ENCODE measurements at places on chromosomes 12 and 14.

GRCh38 chr14:21106498-21107282 is 5.8 kb downstream of the TMEM253 start:
- DNase-seq, result no peak

DNA sequence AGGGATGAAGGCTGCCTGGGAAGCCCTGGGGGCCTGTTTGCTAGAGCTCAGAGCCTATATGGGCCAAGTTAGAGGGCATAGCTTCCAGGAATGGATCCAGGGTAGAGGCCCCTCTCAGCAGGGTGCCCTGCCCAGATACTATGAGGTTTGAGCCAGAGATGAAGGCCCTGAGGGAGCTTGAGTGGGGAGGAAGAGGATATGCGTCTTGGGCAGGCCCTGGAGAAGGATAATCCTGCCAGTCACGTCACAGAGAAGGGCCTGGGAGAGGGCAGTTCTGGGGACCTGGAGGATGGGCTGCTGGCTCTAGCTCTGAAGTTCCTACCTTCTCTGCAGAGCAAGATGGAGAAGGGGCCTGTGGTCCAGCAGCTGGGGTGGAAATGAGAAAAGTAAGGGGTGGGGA is 5.9 kb upstream of the CACNB3 start:
- DNase-seq, result no peak

DNA sequence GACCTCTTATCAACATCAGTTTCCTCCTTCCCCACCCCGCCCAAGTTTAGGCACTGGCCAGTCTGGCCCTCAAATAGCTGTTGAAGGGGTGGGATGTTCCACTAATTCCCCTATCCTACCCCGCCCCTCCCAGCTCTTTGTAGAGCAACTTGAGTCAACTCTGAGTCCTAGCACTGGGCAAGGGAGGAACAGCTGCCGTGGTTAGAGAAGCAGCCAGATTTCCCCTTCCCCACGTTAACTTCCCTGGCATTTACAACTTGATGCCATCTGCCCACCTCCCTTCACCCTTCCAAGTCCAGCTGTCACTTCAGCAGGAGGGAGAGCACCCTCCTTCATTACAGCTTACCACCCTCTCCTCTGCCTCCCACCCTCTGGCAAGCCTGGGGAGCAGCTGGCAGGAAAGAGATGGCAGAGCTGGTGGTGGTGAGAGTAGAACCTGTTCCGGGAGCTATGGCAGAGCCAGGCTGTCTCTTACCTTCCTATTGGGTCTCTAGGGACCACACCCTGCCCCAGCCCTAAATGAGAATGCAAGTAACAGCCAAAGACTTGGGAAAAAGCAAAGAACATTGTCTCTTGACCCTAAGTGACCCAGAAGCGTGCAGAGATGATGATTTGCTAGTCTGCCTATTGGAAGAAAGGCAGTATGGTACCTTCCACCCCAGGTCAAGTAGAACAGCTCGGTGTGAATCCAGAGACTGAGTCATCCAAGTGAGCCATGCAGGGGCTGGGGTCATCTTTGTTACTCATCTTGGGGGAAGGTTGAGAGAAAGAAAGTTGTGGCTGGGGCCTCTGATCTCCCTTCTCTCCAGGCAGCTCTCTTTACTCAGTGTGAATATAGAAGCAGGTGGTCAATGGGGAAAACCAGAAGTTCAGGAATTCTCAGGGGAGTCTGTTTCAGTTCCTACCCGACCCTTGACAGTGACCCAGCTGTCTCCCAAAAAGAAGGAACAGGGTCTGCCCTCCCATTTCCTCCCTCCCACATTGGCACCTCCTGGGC is 1.5 kb downstream of the BLOC1S1 start:
- DNase-seq, result no peak

GRCh38 chr12:51819736-51820525 is 28.6 kb downstream of the FIGNL2 start:
- DNase-seq, result no peak

DNA sequence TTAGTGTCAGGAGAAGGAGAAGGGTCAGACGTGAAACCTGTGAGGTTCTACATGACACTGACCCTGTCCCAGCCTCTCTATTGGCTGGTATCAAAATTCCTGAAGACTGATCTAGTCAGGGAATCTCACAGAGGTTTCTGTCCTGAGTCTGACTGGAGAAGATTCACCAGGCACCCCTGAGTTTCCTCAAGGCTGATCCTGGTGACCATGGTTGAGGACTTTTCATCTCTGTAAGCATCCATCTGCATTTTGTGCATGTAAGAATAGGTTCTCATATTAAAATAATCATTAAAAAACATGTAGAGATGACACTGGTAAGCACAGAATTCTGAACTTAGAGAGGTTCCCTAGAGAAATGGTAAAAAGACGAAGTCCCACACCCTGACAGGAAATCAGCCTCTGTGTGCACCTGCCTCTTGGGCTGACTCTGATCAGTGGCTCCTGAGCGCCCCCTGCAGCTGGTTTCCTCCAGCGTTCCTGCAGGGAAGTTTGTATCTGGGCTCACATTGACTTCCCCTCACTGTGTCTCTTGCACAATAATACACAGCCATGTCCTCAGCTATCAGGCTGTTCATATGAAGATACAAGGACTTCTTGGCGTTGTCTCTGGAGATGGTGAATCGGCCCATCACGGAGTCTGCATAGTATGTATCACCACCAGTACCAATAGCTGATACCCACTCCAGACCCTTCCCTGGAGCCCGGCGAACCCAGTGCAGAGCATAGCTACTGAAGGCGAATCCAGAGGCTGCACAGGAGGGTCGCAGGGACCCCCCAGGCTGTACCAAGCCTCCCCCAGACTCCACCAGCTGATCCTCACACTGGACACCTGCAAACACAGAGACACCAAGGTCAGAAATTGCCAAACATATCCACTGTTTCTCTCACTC is 991.9 kb downstream of the TMEM121 start:
- peak; percentile 19 for DNase-seq

DNA sequence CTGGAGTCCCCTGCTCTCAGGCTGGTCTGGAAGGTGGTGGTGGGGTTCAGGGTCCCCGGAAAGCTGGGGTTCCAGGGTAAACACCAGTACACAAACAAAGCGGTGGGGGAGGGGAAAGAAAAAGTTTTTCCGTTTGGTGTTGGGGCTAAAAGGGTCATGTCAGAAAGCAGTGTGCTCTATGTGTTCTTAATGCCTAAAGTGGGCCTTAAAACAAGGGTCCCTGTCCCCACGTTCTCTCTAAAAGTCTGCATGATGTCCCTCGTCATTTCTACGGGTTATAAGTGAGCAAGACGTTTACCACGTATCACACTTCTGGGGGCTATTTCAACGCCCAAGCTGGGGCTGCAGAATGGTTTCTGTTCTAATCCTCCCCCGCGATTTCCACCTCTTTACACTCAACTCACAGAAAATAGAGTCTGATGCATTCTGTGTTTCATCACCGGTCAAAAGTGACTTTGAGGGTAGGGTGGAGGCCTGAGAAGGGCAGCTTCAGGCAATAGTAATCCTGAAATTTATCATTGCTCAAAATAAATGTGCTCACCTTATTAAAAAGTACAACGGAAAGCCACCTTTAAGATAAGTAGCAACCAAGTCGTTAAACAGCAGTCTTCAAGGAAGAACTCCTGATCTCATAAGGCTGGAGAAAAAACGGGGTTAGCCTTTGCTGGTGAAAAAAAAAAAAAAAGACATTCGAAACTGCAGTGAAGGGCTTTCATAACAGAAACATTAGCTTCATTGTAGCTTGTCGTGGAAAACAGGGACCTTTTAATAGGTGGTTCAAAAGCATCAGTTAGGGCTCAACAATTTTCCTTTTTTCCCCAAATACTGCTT is 63.9 kb upstream of the PTGR2 start:
- DNase-seq, result no peak

GRCh38 chr14:58755031-58755925 is 117.5 kb downstream of the DACT1 start:
- DNase-seq, result no peak

GRCh38 chr14:68576031-68576430 is 216.8 kb downstream of the ZFP36L1 start:
- DNase-seq, result no peak

GRCh38 chr12:6928703-6929407 is 1.1 kb downstream of the ATN1 start:
- DNase-seq, result no peak

DNA sequence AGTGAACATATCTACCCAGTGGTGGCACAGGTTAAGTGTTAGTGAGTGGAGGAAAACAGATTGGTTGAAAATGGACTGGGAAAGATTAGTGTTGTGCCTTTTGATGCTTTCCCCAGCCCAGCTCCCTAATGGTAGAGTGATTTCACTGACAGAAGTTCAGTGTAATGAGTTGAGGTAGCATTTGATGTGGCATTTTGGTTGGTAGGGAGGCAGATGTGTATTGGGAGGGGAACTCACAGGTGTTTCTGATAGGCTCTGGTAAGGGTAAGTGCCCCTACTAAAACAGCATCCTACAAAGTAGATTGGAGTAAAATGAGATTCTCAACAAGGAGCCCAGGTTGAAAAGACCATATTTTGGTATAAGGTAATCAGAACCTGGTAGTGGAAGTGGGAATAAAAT is 4.2 kb downstream of the TBK1 start:
- DNase-seq, result no peak

GRCh38 chr14:51681411-51681810 is 29.7 kb downstream of the FRMD6 start:
- DNase-seq, result no peak

- DNase-seq, result no peak
Measured at GRCh38 chr14:94143711-94144110, 14.3 kb upstream of the IFI27L2 start.

GRCh38 chr14:25032092-25032784 is 17.7 kb downstream of the STXBP6 start:
- no peak for DNase-seq

DNA sequence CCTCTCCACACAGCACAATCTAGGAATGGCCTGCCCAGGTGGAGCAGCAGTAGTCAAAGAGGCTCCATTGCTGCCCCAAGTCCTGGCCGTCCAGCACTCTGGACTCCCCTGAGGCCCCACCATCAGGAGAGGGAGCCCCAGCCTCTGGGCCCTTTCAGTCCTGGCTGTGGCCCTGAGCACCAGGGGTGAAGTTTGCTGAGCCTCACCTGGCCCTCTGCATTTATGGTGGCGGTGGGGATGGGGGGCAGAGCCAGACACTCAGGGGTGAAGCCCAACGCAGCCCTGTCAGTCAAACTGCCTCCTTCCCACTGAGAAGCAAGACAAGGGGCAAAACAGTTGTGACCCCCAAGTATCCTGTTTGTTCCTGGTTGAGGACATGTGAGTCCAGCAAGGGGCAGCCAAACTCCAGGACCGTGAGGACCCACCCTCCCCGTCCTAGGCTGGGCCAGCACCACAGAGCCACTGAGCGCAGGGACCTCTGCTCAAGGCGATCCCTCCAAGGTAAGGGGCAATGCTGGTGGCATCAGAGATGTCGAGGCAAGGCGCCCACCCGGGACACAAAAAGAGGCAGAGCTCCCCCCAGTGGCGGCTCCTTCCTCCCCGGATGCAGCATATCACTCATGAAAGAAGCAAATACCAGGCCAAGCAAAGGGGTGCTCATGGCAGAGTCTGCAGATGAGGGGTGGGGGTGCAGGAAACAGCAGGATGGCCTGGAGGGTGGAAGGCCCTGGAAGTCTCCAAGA is 4.8 kb upstream of the AMN start:
- no peak for DNase-seq

DNA sequence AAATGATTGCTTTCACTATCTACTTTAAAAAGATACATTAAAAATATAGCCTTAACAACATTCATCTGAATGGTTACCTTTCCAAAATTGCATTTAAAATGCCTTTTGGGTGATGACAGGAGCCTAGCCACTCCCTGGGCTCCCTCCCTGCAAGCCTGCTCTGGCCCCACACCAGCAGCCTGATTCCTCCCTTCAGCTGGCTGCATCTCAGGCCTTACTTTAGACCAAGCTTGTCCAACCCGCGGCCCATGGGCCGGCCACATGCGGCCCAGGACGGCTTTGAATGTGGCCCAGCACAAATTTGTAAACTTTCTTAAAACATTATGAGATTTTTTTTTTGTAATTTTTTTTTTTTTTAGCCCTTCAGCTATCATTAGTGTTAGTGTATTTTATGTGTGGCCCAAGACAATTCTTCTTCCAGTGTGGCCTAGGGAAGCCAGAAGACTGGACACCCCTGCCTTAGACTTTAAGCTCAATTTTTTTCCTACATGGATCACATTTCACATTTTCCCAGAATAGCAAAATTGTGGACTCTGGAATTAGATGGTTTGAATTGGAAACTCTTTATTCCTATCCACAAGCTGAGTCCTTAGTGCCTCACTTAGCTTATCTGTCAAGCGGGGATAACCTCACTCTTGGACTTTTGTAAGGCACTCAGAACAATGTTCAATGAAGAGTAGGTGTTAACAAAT is 124.4 kb downstream of the MYRFL start:
- no peak for DNase-seq

GRCh38 chr14:61285364-61285763 is 4.2 kb upstream of the TMEM30B start:
- DNase-seq, result no peak

- DNase-seq, result no peak
Measured at GRCh38 chr12:33988913-33989312, 33.4 kb upstream of the ALG10 start.

DNA sequence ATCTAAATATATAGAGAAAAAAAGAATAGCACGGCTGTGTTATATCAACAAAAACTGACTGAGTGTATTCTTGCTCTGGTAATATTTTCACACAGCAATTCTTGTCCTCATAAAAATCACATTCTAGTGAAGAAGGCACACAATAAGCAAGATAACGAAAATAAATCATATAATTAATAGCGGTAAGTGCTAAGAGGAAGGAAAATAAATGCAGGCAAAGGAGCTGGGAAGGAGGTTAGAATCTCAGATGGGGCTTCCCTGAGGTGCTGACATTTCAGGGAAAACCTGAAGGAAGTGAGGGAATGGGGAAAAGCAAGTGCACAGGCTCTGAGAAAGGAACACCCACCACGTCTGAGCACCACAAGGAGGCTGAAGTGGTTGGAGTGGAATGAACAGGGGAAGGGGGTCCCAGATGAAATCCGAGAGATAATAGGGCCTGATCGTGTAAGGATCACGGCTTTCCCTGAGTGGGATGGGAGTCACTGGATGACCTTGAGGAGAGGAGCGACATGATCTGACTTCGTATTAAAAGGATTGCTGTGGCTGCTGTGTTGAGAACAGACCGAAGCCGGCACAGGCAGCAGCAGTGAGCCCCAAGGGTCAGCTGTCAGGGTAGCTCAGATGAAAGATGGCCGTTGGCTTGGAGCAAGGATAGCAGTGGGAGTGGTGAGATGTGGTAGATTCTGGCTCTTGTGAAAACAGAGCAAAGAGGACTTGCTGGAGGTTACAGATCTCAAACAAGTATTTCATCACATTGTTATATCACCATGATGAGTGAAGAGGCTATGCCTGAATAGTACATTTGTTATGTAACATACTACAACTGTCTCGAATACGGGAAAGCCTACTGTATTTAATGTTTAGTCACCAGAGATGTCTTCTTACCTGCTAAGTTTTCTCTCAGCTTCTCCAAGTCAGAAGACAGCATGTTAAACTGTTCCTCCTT is 67.1 kb upstream of the VPS33A start:
- DNase-seq, result no peak

GRCh38 chr12:58681730-58682129 is 238.6 kb downstream of the LRIG3 start:
- DNase-seq, result no peak

DNA sequence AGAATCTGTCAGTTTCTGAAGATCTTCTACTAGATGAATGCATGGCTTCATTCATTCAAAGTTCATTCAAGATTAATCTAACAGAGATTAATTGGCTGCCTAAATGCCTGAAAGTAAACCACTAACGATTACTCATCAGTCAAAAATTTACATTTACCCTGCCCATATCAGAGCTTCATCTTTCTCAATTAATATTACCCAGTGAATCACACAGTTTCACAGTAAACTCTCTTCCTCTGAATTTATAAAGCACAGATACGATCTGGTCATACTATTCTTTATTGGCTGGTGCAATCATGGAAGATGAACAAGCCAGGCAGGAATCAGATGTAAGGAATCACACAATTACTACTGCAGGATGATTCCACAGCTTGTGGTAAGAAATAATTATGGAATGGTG is 377.7 kb downstream of the SLC16A7 start:
- no peak for DNase-seq

All from GM12864 (cell line).